Stimulated activated CD8-positive, alpha-beta memory T cell treated with anti-CD3 and anti-CD28 coated beads, Interleukin-15, amount 100 ng/mL, for 4 hours (primary cell): ENCODE measurements at places on chromosomes 16 and 17.

DNA sequence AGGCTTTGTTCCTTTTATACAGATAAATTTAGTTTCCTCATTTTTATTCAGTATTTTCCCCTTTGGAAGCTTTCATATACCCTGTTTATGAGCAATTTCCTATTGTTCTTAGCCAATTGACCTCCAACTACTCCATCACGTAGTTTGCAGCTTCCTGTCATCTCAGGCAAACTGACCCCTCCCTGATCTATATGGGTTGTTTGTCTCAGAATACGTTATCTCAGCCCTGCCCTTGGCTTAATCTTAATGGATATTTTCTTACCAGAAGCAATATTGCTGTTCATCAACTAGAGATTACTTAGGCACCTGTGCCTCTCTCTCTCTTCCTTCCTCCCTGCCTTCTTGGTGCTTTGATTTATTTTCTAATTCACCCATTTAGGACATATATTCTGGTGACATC lies 81.2 kb downstream of the ZNF18 start:
- no peak for DNase-seq

DNA sequence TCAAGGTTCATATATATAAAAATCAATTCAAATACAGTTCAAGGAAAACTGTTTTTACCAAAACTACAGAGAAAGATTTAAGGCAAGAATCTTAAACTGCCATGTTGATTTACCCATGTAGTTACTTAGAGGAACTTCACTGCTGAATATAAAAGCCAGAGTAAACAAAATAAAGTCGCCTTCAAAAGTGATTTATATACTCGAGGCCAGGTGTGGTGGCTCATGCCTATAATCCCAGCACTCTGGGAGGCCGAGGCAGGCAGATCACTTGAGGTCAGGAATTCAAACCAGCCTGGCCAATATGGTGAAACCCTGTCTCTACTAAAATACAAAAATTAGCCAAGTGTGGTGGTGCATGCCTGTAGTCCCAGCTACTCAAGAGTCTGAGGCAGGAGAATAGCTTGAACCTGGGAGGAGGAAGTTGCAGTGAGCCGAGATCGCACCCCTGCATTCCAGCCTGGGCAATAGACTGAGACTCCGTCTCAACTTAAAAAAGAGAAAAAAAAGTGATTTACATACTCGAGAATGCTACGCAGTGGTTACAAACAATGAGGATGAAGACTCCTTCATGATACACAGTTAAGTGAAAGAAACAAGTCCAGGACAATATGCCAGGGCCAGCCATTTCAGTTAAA lies 54.1 kb upstream of the CNEP1R1 start:
- no peak for DNase-seq

GRCh38 chr16:49754495-49755312 lies 101.2 kb downstream of the ZNF423 start:
- DNase-seq: no peak

GRCh38 chr17:51029142-51029541 lies 91.5 kb downstream of the SPAG9 start:
- no peak for DNase-seq

DNA sequence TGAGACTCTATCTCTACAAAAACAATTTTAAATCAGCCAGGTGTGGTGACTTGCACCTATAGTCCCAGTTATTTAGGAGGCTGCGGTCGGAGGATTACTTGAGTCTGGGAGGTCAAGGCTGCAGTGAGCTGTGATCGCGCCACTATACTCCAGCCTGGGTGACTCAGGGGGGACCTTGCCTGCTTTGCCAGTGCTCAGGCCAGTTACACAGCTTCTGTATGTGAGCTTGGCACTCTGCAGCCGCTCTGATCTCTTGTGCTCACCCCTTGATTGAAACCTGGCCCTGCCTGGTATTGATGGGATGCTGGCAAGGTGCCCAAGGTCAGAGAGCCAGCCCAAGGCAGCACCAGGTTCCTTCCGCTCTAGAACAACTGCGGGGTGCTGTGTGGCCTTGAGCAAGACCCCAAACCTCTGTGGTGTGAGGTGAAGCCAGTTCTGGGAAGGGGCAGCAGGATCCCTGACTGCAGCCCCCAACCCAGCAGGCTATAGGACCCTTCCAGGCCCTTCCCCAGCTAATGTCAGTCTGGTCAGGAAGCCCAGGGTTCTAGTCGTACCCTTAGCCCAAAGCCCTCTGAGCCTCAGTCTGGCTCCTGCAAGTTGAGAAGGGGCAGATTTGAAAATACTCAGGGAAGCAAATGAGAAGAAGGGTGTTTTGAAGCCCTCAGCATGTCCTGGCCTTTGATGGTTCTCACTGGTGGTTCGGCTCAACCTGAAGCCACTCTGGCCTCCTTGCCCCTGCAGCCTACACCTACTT lies 18.9 kb downstream of the MMP15 start:
- DNase-seq: no peak

- DNase-seq: no peak
These were observed 273.4 kb upstream of the TNRC6C start for GRCh38 chr17:77684803-77685798.

- DNase-seq: no peak
These were observed 7.1 kb downstream of the NTN1 start for GRCh38 chr17:9028202-9028987.

DNA sequence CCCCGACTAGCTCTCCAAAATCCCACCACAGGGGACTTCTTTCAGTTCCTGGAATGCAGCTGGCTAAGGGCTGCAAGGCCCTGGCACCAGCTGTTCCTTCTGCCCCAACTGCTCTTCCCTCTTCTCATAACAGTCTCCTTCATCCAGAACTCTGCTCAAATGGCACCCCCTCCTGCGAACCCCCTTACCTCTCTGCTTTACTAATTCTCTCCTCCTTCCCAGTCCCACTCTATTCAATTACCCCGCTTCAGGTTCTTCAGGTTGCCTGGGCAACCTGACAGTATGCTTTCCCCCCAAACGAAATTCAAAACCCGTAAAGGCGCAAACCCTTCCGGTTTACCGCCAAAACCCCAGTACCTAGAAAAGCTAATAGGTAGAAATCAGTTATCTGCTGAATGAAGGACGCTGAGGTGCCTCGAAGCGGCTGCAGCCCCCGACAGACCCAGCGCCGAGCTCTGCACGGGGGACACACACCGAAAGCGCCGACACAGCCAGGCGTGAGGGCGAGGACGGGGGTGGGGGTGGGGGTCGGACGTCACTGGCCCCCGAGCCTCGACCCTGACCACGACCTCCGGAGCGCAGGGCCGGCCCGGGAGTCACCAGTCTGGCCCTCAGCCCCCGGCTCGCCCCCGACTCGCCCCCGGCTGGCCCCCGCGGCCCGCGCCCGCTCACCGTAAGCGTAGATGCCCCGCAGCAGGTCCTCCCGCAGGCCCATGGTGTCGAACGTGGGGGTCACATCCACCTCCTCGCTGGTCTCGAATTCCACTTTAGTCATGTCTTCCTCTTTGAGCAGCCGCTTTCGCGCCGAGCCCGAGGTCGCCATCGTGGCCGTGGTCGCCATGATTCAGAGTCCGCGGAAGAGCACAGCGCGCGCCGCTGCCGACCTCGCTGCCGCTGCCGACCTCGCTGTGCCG lies 550 bp downstream of the EIF4A3 start:
- no peak for DNase-seq

DNA sequence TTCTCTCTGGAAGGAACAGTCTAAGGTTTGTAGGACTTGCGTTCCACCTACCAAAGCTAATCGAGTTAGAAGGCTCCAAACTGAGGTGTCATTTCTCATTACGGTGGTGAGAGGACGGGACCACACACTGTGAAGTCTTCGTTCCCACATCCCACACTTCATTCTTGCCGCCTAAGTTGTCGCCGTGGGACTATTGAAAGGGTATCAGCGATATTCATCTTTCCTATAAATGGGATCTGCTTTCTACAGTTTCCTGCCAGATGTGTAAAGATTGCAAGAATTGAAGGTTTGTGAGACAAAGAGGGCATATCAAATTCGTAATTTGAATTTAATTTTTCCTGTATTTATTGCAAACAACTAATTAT lies 608 bp upstream of the TRIM37 start:
- no peak for DNase-seq

GRCh38 chr17:80992948-80993624 lies 1.4 kb downstream of the CHMP6 start:
- DNase-seq: no peak

DNA sequence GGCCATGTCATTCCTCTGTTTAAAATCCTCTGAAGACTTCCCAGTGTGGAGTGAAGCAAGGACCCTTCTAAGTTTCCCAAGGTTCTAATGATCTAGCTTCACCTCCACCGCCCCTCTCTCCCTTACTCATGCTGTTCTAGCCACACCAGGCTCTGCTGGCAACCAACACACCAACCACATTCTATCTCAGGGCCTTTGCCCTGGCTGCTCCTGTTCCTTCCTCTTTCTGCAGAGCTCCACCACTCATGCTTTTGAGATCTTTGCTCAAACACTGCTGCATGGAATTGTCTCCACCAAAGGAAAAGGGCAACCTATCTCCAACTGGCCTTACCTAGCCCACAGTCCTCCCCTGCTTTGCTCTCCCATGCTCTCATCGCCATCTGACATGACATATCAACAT lies 128.7 kb downstream of the XYLT1 start:
- DNase-seq: no peak

GRCh38 chr17:66547151-66547865 lies 244.9 kb downstream of the PRKCA start:
- DNase-seq: no peak

- DNase-seq: no peak
These were observed 6.2 kb upstream of the TMEM92 start for GRCh38 chr17:50268026-50268425.

GRCh38 chr16:47144559-47144877 lies 773 bp upstream of the NETO2 start:
- no peak for DNase-seq

- DNase-seq: no peak
These were observed 81.8 kb upstream of the TOB1 start for GRCh38 chr17:50947782-50948543.

DNA sequence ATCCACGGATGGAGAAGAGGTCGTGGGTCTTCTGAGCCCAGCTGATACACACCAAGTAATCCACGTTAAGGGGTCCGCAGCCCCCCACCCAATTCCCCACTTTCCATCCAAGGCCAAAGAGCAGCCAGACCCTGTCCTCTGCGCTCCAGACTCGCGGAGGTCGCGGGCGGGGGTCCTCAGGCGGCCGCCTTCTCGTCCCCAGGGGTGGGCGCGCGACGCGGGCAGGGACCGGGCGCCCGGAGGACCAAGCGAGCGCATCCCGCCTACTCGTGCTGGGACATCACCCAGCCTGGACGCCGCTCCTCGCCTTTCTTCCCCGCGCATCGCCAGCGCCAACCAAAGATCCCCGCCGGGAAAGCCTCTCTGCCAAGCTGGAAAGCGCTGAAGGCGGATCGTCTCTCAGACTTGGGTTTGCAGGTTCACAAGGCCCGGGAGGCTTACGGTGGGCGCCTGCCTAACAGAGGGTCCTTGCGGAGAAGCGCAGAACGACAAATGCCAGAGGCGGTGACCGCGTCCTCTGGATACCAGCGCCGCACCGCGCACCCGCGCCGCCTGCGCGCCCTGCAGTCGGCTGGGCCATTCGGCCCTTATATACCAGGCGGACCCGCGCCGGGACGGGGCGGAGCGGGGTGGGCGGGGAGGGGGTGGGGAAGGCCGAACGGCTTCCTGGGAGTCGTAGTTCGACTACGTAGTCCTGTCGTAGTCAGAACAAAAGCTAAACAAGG lies 471.6 kb downstream of the SOX9 start:
- DNase-seq: peak; percentile 3

- no peak for DNase-seq
These were observed 23.6 kb downstream of the TPSG1 start for GRCh38 chr16:1201444-1201843.

GRCh38 chr17:193841-194806 lies 12.7 kb upstream of the DOC2B start:
- no peak for DNase-seq

DNA sequence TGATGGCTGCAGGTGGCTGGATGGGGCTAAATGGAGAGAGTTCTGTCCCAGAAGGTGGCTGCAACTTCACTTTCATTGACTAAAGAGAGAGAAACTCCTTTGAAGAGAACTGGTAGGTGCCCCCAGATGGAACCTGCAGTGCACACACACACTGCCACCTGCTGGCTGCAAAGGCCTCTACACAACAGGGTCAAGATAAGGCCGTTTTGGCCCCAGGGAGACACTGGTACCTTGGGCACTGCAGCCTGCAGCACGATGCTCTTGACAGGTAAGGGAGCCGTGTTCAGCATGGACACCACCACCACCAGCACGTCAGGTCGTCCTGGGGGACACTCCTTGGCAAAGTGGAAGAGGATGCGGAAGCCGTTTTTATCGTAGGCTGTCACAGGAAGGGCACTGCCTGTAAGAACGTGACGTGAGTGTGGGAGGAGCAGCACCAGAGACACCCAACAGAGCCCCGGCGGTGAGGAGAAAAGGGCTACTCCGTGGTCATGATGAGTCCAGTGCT lies 22.7 kb downstream of the GGA3 start:
- peak; percentile 13 for DNase-seq

GRCh38 chr17:80416940-80417293 lies 1.9 kb downstream of the ENDOV start:
- DNase-seq: no peak

GRCh38 chr17:28667870-28668269 lies 5.9 kb downstream of the SUPT6H start:
- DNase-seq: no peak

DNA sequence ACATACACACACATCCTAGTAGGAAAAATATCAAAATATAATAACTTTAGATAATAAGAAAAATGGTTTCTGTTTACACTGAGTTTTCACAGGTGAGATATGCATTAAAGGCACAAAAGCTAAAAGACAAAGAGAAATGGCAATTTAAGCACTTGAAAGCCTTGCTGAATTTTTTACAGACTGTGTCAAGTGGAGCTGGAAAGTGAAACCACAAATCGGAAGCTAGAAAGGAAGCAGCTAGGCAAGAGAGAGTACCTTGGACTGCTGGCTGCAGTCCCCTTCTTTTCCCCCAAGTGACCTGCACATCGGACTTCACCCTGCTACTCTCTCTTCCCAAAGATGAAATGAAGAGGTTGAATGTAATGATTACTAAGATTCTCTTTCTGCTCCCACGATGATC lies 135.1 kb downstream of the CDH13 start:
- no peak for DNase-seq

GRCh38 chr16:73473713-73474112 lies 425.8 kb upstream of the ZFHX3 start:
- no peak for DNase-seq

- no peak for DNase-seq
These were observed 5.9 kb upstream of the COL1A1 start for GRCh38 chr17:50207315-50207714.

- DNase-seq: no peak
These were observed 22.2 kb downstream of the SERPINF1 start for GRCh38 chr17:1783834-1784611.

DNA sequence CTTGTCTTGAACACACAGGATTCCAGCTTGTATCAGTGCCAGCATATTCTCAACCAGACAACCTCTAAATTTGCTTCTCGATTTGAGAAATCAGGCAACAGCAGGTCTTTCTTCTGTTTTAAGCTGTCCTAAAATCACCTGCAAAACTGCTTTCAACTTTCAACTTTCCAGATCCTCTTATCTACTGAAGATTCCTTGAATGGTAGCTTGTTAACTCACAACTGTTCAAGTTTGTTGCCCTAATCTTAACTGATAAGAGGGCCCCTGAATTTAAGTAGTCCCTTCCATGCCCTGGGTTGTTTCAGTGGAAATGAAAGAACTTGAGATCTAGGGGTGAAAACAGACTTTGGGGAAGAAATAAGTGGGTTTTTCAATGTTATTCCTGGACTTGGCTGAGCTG lies 57.2 kb downstream of the CHD9 start:
- no peak for DNase-seq
